Muscle of leg (tissue), 16 donors: ENCODE measurements at places on chromosomes 1 and 21. TPM values are rescaled to one million over a fixed set of nuclear protein-coding genes. Genes with fewer than 3 reads are reported as not detected.

C1QC gene
- 19.1 TPM for total RNA-seq

FCGR3B gene
- 0.13 TPM for total RNA-seq

ASCL5 gene
- 0.04 TPM for total RNA-seq

RBP7 gene
- total RNA-seq: 5.7 TPM

RAB3B gene
- total RNA-seq: 0.18 TPM
